Midbrain (tissue), 1 donor: ENCODE measurements at places on chromosomes 3 and 15.

- DNase-seq, result peak; percentile 38
These were observed 80.6 kb downstream of the RBPMS2 start for GRCh38 chr15:64694816-64695215.

DNA sequence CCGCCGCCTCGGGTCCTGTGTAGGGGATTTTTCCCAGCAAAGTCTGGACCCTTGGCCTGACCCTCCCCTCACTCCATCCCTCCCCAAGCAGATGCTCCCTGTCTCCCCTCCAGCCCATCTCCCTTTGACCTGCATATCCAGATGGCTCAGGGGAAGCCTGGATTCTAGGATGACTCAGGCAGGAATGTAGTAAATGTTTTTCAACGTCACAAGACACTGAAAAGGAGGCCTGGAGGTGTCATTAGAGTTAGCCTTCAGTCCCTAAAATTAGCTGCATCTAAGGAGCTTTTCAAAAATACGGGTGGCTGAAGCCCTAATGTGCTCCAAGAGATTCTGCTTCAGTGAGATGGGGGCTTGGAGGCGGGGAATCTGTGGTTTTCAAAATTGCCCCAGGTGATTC is 7.2 kb downstream of the ACAN start:
- no peak for DNase-seq

DNA sequence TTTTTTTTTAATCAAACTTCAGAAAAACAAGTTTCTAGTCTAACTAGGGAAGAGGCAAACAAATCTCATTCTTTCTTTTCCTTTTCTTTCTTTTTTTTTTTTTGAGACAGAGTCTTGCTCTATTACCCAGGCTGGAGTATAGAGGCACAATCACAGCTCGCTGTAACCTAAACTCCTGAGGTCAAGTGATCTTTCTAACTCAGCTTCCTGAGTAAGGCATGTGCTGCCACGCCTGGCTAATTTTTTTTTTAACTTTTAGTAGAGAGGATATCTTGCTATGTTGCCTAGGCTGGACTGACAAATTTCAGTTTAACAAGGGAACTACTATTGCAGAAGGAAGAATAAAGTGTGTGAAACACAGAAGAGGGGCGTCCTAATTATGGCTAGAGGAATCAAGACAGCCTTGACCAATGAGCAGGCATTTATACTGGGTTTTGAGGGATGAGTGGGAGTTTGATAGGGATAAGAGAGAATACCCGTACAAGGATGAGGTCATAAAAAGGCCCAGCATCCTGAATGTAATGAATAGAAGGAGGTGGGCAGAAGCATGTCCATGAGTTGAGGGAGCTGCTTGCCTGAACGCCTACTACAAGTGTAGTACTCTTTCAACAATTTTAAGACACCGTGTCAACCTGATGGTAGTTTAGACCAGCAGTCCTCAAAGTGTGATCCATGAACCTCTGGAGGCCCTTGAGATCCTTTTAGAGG is 6.7 kb upstream of the ZFAND6 start:
- DNase-seq, result no peak

DNA sequence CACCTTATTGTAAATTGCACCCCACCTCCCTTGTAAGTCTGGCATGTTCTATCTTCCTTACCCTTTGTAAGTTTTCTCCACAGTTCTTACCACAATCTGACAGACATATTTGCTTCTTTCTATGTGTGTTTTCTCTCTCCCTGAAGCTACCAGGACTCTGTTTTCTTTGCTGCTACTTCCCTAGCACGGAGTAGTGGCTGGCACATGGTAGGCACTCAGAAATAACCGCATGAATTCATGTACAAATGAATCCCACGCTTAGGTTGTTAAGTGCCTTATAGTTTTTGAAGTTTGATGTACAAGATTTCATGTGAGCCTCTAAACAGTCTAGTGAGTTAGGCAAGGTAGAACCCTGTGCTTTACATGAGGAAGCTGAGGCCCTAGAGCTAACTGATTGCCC is 178.4 kb upstream of the CTDSPL start:
- no peak for DNase-seq

GRCh38 chr3:127831723-127832172 is 9.4 kb upstream of the MGLL start:
- no peak for DNase-seq

GRCh38 chr15:54812383-54812782 is 384.4 kb downstream of the RSL24D1 start:
- no peak for DNase-seq

GRCh38 chr15:62906627-62907026 is 135.9 kb upstream of the TPM1 start:
- DNase-seq, result no peak
